ENCODE measurements at places on chromosomes 6 and 20.
A peak's percentile ranks its signal among the peaks of the same experiment; 100 is the strongest.

DNA sequence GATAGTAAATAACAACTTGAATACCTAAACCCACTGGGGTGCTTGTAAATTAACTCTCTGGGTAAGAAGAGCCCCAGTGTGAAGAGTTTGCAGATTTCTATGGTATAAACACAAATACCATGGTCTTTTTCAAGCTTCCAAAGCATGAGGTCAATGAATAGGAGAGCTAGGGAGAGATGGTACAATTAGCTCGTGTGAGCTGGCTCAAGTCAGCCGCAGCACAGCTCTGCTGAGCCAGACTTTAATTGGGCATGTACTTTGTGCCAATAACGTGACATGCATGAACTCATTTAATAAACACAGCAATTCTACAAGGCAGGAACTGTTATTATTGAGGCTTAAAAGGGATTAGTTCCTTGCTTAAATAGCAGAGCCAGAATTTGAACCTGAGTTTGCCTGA, 684.2 kb downstream of the KIF16B start:
- no peak for DNase-seq

DNA sequence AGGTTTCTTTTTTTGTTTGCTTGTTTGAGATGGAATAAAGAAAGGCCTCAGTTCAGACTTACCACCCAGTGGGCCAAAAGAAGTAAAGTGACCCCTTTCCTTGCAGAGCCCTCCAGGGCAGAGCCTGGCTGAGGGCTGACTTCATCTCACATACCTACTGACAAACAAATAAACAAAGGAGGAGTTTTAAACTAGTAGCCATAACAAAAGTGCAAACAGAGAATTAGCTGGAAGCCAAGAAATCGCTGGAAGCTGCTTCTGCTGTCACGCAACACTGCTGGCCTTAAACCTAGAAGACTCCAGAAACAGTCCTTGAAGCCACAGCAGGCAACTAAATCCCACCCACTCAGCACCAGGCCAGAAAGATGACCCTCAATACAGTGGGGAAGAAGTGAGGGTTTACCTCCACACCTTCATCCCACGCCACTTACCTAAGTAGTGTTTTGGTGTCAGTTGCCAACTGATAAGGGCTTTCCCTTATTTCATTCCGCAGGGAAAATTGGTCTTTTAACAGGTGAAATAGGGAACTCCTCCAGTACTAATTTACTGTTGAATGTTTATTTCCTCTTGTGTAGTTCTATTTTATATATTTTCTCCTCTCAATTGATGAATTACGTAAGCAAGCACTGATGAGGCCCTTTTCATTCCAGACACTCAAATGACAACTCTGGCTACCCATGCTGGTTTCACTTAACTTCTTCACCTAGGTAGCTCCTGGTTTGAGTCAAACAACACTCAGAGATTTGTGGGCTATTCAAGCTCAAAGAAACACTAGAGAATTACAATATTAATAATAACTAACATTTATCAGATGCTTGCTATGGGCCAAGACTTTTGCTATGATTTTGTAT, 46.2 kb downstream of the EDN1 start:
- no peak for DNase-seq

- peak; percentile 64 for DNase-seq
Measured at GRCh38 chr20:40565001-40565681, 123.9 kb downstream of the MAFB start.

- peak; percentile 20 for DNase-seq
Measured at GRCh38 chr6:24205020-24205492, 79.0 kb downstream of the NRSN1 start.

- no peak for DNase-seq
Measured at GRCh38 chr20:42701948-42702347, 487.8 kb downstream of the PTPRT start.

DNA sequence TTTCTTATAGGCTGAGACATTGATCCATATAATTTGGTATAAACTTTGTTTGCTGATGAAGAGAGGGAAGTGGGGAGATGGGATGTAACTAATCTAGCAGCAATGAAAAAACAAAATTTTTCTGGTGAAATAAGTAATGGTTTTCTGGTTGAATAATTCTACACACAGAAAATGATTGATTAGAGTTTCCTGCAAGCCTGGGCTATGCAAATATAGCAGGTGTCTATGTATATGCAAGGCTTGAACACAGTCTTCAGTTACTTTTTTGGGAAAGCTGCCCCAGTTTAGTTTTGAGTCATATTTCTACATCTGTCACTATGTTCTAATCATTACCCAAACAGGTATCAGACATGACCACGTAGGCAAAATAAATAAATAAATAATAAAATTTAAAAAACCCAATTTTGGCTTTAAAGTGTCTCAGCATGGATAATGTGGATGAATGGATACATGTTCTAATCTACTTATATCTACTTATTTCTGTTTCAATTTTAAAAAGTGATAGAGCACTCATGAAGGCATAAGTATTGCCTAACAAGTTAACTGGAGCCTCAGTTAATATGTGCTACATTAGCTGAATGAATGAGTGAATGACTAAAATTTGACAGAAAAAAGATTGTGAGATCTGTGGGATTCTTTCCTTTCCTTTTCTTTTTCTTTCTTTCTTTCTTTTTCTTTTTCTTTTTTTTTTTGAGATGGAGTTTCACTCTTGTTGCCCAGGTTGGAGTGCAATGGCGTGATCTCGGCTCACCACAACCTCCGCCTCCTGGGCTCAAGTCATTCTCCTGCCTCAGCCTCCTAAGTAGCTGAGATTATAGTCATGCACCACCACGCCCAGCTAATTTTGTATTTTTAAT, 37.2 kb upstream of the TFB1M start:
- no peak for DNase-seq

- peak; percentile 40 for DNase-seq
Measured at GRCh38 chr6:84618046-84618752, 146.2 kb downstream of the TBX18 start.

- no peak for DNase-seq
Measured at GRCh38 chr6:144447472-144447871, 162.3 kb downstream of the UTRN start.

GRCh38 chr6:31575335-31575901, at the start of gene TNF:
Gene TNF (plus strand): TSS chr6:31575565. CDS start chr6:31575742, 177 bp downstream.
- DNase-seq, result no peak

- DNase-seq, result no peak
Measured at GRCh38 chr6:45855642-45856394, 159.8 kb downstream of the CLIC5 start.

DNA sequence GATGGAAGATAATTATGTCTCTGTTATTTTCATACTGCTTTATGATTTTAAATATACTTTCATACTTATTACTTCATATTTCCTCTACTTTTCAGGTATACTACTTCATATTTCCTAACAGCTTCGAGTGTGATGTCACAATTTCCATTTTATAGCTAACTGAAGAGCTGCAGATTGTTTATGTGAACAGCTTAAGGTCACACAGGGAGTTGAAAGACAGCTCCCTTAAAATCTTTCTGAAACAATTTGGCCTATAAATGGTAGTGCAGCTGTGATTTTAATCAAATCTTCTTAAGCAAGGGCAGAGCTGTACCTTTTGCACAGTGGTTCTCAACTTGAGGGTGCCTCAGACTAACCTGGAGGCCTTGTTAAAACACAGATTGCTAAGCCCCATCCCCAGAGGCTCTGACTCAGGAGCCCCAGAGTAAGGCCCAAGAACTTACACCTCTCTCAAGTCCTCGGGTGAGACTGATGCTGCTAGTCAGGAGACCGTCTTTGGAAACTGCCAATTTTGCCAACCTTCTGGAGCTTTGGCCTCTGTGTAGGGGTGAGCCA, 347.0 kb upstream of the HSF2 start:
- DNase-seq, result no peak

DNA sequence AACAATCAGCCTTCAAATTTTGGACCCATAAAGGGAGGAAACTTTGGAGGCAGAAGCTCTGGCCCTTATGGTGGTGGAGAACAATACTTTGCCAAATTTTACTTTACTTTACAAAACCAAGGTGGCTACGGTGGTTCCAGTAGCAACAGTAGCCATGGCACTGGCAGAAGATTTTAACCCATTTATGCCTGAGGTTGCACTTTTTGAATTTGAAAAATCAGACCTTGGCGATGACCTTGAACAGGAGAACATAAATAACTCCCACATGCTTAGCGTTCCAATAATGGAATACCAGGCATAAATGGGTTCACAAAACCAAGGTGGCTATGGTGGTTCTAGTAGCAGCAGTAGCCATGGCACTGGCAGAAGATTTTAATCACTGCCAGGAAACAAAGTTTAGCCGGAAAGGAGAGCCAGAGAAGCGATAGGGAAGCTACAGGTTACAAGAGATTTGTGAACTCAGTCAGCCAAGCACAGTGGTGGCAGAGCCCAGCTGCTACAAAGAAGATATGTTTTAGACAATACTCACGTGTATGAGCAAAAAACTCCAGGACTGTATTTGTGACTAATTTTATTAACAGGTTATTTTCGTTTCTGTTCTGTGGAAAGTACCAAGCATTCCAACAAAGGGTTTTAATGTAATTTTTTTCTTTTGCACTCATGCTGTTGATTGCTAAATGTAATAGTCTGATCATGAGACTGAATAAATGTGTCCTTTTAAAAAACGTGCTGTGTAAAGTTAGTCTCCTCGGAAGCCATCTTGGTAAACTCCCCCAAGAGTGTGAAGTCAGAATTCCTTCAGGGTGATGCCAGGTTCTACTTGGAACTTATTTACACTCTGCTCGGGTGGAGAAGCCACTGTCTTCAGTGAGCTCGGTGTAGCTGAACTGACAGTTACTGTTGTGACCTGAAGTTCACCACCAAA, 6.7 kb downstream of the SFT2D1 start:
- no peak for DNase-seq

- no peak for DNase-seq
Measured at GRCh38 chr6:36999061-36999750, 6.2 kb upstream of the FGD2 start.

- DNase-seq, result no peak
Measured at GRCh38 chr6:23713211-23713610, 412.8 kb upstream of the NRSN1 start.

GRCh38 chr6:51618563-51618962, 468.9 kb downstream of the PKHD1 start:
- no peak for DNase-seq

DNA sequence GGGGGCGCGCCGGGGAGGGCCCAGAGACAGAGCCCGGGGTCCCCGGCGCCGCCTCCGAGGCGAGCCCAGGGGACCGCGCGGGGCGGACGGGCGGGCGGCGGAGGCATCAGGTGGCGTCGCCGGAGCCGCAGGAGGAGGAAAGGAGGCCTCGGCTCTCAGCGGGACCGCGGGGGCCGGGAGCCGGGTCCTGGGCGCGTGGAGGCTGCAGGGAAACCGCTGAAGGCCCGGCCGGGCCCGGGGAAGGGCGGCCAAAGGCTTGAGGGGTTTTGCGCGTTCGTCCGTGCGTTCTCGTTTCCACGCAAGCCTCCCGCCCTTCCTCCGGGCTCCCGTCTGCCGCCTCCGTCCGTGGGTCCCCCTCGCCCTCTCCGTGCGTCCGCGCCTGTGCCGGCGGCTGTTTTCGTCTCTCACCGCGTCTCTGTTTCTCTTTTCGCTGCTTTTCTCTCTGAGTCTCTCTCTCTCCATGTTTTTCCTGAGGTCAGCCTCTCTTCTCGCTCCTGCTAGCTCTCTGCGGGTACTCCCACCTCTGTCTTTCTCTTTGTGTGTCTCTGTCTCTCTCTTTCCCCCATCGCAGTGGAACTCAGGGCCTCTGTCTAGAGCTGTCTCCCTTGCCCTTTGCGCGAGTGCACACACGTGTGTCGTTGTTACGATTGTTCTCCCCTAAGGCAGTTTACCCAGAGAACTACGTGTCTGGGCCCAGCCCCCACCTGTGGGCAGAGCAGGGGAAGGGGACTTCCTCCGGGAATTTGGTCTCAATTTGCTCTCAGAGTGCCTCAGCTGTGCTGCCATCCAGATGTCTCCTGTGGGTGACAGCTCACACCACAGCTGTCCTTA, 2.1 kb downstream of the IRF4 start:
- DNase-seq, result no peak

- DNase-seq, result no peak
Measured at GRCh38 chr20:4651536-4651935, 70.2 kb upstream of the PRND start.

DNA sequence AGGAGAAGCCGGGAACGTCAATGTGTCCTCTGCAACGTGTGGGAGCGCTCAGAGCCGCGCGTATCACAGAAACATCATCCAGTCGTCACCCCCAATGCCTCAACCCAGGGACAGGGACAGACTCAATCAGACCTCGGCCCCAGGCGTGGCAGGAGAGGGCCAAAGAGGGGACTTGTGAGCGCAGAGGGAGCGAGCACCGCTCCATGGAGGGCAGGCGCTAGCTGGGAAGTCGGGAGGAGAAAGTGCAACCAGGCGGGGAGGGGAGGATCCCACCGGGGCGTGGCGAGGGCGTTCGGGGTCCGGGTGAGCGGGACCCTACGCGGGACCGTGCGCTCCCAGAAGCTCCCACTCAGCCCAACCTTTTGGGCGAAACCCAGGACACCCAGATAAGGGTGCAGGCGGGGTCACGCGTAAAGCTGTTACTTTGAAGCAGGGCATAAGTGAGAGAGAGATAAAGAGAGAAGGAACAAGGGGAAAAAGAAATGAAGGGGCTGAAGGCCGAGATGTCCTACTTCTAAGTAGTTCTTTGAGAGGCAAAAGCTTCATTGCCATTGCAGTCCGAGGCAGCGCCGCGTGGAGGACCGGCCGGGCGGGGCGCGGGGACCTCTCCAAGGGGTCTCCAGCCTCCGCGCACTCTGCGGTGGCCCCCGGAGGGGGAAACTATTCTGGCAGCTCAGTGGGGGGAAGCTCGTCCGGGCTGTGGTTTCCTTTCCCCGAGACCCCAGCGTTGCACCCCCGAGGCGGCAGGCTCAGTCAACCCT, 862 bp upstream of the SOBP start:
- no peak for DNase-seq

DNA sequence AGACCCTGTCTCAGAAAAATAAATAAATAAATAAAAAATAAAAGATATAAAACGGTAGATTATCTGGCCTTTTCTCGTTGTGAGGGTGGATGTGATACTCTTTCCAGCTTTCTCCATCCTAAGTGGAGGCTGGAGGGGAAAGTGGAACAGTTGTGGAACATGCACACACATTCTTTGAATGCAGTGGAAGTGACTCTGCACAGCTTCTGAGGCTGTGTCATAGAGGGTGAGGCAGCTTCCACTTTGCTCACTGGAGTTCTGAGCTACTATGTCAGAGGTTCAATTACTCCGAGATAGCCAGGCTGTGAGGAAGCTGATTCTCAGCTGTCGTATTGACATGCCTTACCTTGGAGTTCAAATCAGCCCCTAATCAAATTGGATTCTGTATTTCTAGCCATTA, 82.2 kb downstream of the CHMP4B start:
- peak; percentile 74 for DNase-seq

DNA sequence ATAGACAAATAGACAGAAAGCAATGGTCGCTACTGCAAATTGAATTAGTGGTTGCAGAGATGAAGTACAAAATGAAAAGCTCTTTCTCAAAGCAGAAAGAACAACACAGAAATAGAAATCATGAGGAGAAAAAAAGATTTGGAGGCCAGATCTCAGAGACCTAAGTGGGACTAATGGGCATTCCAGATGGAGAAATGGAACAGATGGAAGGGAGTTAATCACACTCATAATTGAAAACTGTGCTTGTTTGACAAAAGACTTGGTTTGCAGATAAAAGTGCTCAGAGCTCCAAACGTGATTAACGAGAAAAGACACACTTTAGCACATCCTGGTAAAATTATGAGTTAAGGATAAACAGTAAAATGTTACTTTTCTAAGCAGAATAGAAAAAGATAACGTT, 58.1 kb upstream of the SNRPB2 start:
- DNase-seq, result no peak
